ENCODE measurements at places on chromosomes 3 and 15. TPM values are rescaled to one million over a fixed set of nuclear protein-coding genes. Genes with fewer than 3 reads are reported as not detected.

The NANOGP8 gene
- total RNA-seq: 0.46 TPM

DNA sequence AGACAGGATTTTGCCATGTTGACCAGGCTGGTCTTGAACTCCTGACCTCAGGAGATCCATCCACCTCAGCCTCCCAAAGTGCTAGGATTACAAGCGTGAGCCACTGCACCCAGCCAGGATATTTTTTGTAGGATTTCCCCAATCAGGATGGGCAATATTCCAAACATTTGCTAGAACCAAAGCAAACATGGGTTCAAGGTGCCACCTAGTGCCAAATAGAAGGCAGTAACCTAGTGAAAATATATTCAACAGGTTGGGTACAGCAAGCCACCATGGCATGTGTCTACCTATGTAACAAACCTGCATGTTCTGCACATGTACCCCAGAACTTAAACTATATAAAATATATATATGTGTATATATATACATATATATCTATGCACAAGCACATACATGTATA lies 185.9 kb upstream of the CADM2 start:
- DNase-seq: no peak

DNA sequence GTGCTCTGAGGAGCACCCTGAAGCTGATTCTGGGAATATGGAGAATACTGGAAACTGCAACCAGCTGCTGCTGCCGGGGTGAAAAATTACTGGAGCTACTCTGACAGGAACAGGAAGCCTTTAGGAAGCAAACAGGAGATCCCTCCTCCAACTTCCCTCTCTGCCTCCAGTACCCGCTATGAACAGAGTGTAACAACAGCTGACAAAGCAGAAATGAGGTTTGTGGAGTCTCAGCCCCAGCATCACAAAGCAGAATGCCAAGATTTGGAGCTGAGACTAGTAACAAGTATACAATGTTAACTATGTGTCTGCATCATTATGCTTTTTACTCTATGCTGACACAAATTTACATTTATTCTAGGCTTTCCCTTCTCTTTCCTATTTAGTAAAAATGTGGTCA lies 22.7 kb upstream of the PIAS1 start:
- no peak for DNase-seq

The CFAP92 gene
- 3.3 TPM for total RNA-seq

- DNase-seq: no peak
Measured at GRCh38 chr3:19022546-19022945, 125.8 kb upstream of the KCNH8 start.

The C3orf22 gene
- total RNA-seq: not detected

- DNase-seq: no peak
Measured at GRCh38 chr3:134693226-134693625, 42.4 kb upstream of the KY start.

The LSMEM2 gene
- total RNA-seq: 0.95 TPM

The SLC6A20 gene
- 55.4 TPM for total RNA-seq

DNA sequence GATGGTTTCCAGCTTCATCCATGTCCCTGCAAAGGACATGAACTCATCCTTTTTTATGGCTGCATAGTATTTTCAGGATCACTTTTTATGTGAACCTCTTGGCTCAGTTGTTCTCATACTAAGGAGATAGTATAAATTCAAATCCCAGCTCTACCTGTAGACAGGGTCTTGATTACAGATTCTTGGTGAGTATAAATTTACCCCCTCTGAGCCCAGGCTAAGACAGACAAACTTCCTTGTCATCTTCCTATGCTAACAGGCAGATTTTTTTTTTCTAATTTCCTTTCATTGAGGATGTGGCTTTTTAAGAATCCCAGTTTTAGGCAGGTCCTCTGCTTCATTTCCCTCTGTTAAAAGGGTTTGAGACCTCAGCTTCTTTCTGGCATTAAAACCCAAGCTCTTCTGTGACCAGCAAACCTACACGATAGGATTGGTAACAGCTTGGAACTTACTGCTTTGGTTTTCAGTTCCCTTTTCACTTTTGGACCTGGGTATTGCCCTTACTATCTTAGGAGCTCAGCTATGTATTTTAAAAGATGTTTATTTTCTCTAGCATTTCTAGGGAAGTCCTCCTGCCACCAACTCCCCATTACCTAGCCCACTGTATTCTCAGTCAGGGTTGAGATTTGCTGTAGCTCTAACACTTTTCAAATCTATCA lies 72.5 kb downstream of the VPS8 start:
- DNase-seq: no peak

The PRKCI gene
- 25.2 TPM for total RNA-seq
